ENCODE measurements at places on chromosomes 4 and X. TPM values are rescaled to one million over a fixed set of nuclear protein-coding genes. Genes with fewer than 3 reads are reported as not detected.

DNA sequence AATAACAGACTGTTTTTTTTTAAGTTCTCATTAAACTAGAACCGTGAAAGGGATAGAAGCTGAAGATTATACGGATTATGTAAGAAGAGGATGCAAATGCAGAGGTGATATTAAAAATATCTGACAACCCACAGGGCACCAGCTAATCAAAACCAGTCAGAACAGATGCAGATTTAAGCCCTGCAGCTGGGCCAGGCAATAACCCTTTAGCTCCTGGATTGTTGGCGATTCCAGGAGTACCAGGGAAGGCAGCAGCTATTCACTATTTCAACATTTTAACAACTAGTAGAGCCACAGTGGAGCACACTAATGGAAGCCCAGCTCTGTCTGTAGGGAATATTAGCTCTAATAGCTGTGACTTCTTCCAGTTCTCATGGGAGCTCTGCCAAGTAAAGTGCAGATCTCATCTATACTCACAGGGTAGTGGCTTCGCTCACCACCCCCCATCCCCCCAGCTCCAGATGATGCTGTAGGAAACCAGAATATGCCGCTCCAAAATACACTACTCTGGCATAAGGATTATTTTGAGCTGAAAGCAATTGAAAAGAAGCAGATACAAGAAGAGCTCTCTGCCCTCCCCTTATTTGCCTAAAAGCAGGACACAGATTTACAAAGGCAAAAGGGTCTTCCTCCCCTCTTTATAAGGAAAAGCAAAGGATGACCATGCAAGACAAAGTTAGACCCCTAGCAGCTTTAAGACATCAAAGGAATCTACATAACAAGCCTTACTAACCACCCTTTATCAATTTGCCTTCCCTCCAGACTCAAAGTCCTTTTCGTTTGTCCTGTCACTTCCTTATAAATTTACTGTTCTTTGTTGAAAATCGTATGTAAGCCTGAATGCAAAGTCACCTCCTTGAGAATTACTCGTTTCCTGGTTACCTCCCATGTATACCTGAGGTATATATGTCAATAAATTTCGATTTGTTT is 13.7 kb downstream of the SCD5 start:
- DNase-seq: no peak

DNA sequence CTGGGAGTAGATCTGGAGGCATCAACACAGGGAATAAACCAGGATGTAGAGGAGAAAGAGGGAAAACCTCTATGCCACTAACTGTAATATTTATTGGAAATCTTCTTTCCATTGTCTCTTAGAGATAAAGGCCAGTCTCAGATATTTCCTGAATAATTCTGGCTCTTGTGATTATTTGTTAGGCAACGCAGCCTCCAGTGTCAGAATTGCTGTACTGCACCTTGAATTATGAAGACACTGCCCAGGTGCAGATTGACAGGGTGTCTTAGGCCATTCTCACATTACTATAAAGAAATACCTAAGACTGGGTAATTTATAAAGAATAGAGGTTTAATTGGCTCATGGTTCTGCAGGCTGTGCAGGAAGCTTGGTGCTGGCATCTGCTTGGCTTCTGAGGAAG is 100.7 kb upstream of the ZDHHC15 start:
- no peak for DNase-seq

GRCh38 chr4:6560416-6561172 is 14.4 kb upstream of the MAN2B2 start:
- DNase-seq: no peak

GRCh38 chr4:112253382-112254000 is 21.9 kb downstream of the AP1AR start:
- DNase-seq: no peak

MAGEA2 gene
- not detected for total RNA-seq

GRCh38 chr4:67401902-67402301 is 143.4 kb downstream of the CENPC start:
- no peak for DNase-seq

- DNase-seq: no peak
Measured at GRCh38 chrX:64394059-64394873, 986 bp downstream of the MTMR8 start.

DNA sequence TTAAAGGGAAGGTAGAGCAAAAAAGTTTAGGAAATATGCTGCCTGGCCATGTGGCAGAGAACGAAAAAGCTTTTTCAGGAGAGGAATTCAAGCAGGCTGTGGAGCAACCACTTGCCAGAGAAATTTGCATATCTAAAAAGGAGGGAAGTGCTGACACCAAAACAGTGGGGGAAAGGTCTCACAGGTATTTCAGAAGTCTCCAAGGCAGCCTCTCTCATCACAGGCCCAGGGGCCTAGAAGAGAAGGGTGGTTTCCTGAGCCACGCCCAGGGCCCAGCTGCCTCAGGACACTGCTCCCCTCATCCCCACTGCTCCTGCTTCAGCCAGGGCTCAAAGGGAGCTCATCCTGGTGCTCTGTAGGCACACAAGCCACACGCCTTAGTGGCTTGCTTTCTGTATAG is 29.9 kb upstream of the STS start:
- no peak for DNase-seq

MAGEB17 gene
- not detected for total RNA-seq

BBS12 gene
- total RNA-seq: 3.0 TPM

DNA sequence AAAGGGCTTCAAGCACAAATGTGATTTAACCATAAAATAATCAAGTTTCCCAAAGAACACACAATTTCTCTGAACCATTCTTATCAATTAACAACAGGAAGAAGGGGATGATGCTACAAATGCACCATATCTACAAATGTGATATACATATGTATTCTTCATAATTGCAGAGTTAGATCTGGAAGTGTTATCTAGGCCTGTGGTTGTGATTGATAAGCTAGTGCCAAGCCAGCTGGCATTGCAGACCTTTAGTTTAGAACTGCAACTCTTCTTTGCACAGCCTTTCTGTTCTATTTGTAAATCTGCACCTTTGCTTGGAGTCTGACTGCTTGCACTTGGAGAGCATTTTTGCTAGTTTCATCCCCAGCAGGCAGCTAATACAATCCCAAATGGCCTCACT is 145.5 kb upstream of the NPY2R start:
- DNase-seq: no peak

- no peak for DNase-seq
Measured at GRCh38 chr4:133131829-133132460, 17.1 kb upstream of the PCDH10 start.

DNA sequence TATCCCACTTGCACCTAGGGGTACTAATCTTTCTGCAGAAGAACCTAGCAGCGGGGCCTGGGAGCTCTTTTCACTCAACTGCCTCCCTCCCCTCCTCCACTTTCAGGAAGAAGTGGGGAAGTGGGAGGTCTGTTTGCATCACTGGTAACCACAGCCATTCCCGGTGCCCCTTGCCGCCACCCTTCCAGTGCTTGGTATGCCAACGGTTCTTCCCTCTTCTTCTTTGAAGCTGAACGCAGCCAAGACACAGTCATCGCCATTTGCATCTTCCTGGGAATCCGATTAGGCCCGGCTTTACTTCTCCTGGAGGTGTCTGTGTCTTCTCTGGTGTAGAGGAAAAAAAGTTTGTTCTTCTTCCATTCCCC is 47.2 kb upstream of the RBPJ start:
- DNase-seq: no peak

DNA sequence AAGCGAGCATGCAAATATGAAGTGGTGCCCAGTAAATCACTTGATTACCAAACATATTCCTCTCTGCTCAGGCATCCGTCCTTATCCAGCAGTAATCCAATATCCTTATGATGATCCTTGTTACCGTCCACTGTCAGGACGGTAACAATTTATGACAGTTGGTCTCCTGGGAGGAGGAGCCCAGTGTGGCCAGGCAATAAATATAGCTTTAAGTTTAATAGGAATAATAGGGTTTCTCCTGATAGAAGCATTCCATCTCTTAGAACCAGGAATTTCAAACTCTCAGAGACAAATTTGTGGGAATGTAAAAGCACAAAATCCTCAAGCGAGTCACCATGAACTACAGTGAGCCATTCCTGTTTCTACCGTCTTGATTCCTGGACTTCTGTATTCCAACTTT is 171.2 kb upstream of the IL15 start:
- DNase-seq: no peak

DNA sequence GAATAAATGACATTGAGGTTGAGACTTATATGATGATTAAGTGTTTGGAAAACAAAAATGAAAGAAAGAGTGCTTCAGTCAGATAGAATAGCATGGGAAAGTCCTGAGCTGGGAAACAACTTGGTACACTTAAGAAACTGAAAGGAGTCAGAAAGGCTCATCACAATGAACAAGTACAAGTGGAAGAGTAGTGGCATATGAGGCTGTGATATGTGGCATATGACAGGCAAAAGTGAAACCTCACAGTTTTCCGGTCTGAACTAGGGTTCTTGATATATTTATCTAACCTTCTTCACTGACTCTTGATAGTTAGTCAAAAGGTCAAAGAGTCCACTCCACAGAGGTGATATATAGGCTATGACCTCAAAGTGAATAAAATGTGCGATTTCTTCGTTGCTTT is 537.1 kb upstream of the CXorf51A start:
- DNase-seq: no peak

GRCh38 chrX:19440713-19441112 is 74.6 kb downstream of the MAP3K15 start:
- no peak for DNase-seq

GRCh38 chr4:118983831-118984230 is 95.2 kb downstream of the SYNPO2 start:
- DNase-seq: no peak

DNA sequence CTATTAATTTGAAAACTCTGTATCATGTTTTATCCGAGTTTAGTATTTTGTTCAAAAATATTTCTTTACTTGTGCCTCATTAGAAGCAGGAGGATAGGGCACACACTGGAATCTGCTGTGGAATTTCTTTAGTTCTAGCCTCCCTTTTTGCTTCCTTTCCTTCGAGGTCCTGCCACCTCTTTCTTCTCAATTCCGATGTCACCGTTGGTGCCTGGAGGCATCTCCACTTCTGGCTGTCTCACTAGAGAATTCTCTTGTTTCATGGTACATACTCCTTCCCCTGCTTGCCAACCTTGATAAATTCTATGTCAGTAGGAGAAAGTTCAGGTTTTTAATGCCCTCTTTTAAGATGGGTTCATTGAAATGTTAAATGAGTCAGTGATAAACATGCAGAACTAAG is 140.1 kb downstream of the ANK2 start:
- DNase-seq: no peak

DNA sequence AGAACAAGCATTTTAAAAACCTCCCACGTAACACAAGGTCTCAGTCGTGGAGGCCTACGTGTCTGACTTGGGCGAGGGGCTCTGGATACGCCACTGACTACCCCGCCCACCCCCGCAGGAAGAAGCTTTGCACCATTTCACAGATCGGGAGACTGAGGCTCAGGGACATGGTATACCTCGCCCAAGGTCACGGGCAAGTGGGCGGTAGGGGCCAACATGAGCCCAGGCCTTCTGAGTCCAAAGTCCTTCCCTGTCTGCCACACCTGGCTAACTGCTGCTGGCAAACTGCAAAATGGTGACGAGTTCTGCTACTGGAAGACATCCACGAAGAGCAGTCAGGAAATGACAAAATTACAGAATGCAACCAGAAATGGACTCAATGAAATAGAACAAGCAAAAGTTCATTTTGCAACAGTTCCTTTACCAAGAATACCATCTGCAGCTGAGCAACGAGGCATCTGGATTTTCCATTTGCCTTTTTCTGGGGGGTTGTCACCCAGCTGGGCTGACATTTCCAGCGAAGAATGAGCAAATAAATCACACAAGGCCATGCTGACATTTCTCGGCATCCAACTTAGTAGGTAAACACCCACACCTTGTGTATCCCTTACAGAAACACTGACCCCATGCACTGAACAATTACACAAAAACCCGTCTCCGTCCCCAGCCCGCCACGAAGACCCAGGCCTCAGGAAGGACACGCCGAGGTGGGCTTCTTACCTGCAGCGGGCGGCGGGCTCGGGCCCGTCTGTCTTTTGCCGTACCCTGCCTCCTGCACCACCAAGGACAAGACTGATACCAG is 70.2 kb upstream of the AFAP1 start:
- no peak for DNase-seq

UGT2B7 gene
- not detected for total RNA-seq

GRCh38 chr4:96637971-96638412 is 798.1 kb downstream of the PDHA2 start:
- no peak for DNase-seq

MID1IP1 gene
- total RNA-seq: 59.2 TPM

GRCh38 chr4:98222306-98222705 is 38.9 kb upstream of the RAP1GDS1 start:
- no peak for DNase-seq

- no peak for DNase-seq
Measured at GRCh38 chrX:12844319-12844718, 22.6 kb upstream of the TLR7 start.

DNA sequence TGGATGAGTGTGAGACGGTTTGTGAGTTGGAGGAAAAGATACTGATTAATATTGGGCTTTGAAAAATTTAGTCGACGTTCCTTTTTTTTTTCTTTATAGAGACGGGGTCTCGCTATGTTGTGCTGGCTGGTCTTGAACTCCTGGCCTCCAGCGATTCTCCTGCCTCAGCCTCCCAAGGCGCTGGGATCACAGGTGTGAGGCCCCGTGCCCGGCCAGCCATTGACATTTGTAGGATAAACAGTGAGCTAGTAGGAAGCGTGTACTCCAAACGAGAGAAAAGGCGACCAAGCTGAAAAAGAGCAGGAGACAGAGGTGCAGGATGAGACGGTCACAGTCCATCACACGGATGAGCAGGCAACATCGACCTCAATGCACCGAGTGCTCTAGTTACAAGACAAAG is 19.4 kb downstream of the PPP2R3B start:
- no peak for DNase-seq

DNA sequence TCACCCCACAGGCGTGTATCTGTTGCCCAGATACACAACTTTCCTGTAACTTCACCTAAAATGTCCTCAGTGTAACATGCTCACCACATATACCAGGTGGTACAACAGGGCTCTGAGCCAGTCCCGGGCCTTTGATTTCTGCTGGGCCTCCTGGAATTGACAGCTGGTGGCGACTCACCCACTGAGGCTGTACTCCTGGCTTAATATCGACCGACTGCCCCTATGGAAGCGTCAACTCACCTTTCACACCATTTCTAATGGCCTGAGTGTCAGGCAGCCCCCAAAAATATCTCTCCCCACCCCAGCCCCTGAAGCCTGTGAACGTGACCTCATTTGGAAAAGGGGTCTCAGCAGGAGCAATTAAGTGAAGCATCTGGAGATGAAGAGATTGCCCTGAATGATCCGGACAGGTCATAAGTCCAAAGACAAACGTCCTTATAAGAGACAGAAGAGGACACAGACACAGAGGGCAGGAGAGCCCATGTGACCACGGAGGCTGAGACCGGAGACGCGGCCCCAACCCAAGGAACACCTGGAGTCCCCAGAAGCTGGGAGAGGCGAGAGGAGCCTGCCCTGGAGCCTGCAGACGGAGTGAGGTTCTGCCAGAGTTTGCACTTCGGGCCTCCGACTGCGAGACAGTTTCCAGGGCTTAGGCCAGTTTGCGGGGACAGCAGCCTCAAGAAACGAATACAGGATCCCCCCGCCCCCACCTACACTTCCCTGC is 12.6 kb upstream of the MXD4 start:
- no peak for DNase-seq

CSAG2 gene
- total RNA-seq: not detected

DNA sequence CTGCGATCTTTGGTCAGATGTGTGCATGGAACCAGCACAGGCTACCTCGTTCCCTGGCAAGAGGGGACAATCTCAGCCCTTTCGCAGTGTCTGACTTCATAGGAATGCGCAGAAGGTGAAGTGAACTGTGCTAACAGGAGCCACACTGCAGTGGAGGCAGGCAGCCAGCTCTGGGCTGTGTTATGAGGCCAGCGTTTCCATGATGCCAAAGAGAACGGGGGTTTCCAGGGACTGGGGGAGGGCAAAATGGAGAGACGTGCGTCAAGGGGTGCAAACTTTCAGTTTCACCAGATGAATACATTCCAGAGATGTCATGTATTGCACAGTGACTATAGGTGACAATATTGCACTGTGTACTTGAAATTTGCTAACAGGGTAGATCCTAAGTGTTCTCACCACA is 30.4 kb downstream of the CLDN34 start:
- no peak for DNase-seq

All from thoracic aorta (tissue), 2 donors.